ENCODE measurements at places on chromosomes 5 and 9.

DNA sequence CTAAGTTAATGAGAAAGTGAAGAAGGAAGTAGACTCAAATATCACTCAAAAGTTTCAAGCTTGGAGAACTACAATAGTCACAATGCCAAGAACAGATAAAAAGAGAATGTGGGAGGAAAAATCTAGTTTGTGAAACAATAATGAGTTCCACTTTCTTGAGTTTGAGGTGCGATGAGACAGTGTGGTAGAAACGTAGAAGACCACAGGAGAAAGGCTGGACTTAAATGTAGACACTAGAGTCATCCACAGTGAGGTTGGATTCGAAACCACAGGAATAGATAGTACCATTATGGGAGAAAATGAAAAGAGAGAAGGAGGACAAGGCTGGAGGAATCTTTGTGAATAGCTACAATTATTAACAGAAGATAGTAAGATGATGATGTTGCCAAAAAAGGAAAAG, 141.1 kb upstream of the LRRTM2 start:
- DNase-seq = no peak

DNA sequence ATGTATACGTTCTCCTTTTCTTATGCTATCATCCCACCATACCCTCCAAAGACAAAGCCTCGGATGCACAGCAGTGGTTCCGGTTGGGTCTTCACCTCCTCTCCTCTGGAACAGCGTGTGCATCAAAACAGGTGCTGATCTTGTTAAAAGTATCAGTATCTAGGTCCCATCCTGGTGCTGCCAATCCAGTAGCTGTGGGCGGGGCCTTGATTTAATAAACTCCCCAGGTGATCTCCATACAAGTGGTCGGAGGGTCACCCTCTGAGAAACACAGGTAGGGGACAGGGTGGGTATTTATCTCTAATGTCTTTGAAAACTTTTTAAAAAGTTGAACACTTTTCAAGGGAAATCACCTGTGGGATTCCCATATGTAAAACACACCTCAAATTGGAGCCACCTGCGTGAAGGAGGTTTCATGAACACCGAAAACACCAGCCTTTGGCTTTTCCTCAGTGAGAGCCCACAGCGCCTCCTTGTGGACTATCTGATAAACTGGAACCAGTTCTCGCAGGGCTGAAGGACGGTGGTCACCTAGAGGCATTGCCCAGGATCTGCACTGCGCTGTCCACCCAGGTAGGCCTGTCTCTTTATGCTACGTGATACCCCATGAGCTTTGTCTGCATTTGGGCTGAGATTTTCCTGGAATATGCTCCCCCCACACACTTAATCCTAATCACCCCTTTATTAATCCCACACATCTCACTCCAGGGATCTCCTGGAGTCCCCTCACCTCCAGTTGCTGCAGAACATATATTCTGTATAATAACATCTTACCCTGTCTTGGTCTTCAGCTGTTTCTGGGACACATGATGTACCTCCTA, 80.5 kb upstream of the EPB41L4B start:
- no peak for DNase-seq

DNA sequence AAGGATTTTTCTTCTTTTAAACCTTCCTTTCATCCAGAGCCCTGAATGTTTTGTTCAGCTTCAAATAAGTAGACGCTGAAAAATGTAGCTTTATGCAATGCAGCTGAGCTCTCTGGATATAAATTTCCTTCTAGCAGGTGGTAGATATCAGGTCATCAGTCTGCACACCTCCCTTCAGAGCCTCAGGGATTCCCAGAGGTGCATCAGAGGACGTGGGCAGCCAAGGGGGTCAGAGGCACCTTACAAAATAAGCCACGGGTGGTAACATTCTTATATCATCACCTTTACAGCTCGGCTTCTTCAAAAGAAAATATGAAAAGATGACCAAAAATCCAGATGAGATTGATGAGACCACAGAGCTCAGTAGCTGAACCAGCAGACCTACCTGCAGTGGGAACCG, 19.3 kb downstream of the MOCS2 start:
- DNase-seq = no peak

DNA sequence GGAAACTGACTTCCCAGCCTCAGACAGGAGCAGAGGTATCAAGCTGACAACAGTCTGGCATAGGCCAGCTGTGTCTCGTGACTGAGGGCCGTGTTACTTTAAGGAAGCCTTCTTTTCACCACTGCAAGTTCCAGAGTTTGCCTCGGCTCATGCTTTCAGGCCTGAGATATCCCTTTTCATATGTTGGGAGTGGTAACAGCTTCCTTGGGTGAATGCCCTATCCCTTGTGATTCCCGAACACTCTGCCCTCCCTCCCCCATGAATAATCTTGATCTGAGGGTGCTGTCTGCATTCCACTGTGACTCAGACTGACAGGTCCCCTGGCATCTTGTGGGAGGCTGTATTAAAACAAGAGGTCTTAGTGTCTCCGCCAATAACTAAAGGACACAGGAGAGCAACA, 49.7 kb upstream of the ARL15 start:
- no peak for DNase-seq

DNA sequence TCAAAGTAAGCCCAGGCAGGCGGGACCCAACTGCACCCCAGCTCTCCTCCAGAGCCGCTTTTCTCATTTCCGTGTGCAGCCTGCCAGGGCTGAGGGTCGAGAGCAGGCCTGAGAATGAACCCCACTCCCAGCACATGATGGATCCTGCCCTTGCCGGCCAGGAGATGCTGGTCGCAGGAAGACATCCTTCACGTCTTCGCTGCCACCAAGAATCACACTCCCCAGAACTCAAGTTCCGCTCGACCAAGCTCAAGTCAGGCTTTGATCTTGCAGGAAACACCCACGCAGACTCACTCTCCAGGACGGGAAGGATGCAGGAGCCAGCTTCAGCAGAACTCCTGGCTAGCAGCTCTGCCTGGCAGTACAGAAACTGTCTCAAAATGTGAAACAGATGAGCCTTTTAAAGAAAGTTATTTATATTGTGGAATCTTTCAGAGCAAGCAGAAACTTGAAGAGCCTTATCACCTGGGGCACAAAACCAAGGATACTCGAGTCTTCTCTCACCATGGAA, 102.4 kb downstream of the ROR2 start:
- DNase-seq = no peak

GRCh38 chr5:122702524-122702875, 72.4 kb upstream of the SNX2 start:
- DNase-seq = no peak

GRCh38 chr5:151812757-151813309, 41.1 kb downstream of the G3BP1 start:
- DNase-seq = no peak

GRCh38 chr9:119003882-119004617, 365.2 kb downstream of the BRINP1 start:
- DNase-seq = no peak

- DNase-seq = no peak
Measured at GRCh38 chr5:6349387-6349786, 29.0 kb downstream of the MED10 start.

DNA sequence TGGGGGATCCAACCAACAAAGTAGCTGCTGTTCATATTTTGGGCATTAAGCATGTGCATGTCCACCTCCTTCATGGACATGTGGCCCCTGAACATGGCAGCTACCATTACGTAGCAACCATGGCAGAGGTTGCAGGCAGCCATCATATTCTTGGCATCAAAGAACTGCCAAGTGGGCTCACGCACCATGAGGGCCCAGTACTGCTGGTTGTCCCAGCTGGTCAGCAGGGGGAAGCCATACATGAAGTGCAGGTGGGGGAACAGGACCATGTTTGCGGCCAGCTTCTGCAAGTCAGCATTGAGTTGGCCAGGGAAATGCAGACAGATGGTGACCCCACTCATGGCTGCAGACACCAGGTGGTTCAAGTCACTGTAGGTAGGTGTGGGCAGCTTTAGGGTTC, 9.5 kb downstream of the MTAP start:
- DNase-seq = no peak

DNA sequence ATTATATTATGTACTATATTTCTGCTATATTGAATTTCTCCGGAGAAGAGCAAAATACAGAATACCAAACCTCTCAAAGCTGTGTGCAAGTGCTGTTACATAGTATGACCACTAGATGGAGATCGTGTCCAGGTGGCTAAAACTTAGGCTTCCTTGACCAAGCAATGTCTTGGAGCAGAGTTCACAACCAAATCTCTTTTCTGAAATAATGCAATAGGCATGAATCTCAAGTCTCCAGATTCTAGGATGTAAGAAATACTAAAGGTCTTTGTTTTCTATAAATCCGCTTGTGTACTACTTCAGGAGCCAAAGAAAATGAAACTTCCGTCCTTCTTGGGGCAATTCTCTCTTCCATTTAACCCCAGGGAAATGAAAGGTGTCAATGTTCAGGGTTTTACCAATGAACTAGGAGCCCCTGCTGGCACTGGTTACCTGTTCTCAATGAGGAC, 181.5 kb upstream of the RAI14 start:
- no peak for DNase-seq

DNA sequence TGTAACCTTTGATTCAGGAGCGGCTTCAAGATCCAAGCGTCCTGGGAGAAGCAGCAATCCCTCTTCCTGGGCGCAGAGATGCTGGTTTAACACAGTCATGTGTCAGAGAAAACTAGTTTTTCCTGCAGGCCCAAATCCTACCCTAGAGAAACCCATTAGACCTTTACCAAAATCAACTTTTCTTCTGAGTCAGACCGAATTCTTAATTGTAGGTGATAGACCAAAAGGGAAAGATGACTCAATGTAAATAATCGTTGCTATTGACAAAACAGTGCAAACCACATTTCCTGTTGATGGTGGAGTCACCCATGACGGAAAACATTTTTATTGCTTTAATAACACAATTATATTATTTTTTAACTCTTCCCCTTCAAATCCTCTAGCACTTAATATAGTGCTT, 40.1 kb downstream of the SLC1A1 start:
- no peak for DNase-seq

DNA sequence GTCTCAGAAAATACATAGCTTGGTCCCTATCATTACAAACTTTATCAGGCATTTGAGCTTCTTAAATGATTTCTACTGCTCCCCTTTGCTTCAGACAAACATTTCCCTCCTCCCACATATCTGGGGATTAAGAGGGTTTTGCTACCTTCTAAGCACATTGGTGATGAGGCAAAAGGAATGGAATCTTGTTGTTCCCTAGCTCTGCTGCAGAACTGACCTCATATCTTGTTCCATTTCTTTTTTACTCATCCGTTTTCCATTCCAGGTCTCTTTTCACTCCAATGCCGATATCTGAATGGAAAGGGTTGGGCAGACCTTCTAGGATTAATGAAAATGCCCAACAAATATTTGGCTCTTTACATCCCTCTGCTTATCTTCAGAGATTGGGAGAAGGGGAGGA, 444.6 kb downstream of the ZNF608 start:
- DNase-seq = no peak

DNA sequence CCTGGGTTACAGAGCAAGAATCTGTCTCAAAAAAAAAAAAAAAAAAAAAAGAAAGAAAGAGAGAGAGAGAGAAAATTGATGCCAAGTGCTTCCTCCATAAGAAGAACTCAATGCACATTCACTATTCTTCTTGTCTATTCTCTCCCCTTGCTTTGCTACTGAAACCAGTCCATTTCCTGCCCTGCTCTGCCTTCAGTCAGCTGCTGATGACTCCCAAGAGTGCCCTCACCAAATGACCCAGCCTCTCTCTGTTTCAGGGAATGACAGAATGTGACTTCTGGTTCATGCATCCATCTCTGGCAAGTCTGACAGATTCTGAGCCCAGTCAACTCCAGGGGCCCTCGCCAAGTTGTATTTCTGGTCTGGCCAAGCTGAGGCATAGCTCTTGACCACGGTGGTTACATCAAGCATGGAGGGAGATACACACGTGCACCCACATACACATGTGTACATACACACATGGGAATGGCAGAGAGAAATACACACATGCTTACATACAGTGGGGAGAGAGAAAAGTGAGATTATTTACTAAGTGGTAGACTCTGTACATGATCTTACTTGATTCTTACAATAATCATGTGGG, 106.2 kb downstream of the NSG2 start:
- DNase-seq = no peak

GRCh38 chr5:93620487-93621326, 37.7 kb downstream of the NR2F1 start:
- DNase-seq = no peak

DNA sequence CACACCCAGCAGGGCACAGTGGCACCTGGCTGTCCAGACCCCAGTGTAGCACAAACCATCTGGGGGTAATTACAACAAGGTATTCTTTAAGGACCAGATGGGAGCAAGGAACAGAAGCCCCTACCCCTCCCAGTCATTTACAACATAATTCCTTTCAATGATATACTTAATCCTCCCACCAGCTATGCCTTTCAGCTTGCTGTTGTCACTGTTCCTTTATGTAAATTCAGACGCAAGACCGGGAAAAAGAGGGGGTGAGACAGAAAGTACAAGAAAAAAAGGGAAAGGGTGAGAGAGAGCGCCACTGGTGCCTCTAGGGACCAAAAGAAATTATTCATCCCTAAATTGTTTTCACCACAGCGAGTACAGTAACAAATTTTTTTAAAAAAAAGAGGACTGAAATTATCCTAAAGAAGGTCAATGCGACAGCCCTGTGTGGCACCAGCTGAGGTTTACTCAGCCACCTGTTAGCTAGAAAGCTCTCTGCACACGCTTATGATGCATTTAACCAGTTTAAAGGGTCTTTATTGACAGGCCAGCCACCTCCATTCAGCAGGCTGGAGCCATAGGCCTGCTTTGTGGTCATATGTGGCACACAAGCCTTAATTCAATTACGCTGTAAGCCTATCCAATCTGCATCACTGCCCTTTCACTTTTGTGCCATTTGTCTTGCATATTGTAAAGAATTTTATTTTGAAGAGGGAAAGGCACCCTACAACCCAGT, 210.2 kb upstream of the ISL1 start:
- DNase-seq = no peak

DNA sequence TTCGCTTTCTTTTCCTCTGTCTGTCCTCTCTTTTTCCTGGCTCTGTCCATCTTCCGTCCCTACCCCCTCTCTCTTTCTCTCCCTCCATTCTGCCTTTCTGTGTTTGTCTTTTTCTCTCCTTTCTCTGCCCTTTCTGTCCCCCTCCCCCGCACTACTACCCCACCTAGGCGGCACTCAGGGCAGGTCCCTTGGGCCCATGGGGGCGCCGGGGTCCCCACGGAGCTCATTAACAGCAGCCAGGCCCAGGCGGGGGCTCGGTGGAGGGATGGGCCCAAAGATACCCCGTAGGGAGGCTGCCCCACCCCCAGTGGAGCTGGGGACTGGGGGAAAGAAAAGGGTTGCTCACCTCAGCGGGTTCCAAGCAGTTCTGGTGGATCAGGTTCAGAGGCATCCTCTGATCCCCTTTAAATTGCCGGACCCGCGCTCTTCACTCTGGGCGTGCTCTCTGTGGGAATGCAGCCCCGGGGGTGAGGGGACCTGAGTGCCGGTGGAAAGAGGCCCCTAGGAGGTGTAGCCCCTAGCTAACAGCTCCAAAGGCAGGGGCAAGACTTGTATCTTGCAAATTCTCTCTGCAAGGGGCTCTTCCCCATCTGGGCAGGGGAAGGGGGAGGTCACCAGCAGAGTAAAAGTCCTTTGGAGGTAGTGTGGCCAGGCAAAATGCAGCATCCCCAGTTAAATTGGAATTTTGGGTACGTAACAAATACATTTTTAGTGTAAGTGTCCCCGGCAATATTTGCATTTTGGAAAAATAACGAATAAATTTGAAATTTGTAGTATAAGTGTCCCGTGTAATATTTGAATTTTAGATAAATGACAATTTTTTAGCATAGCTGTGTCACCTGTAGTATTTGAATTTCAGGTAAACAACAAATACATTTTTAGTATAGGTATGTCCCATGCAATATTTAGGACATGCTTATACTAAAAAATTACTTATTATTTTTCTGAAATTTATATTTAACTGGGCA, 7.4 kb downstream of the LHX2 start:
- no peak for DNase-seq

GRCh38 chr5:101678481-101679193, 617.4 kb downstream of the SLCO4C1 start:
- DNase-seq = no peak

Data from activated CD4-positive, CD25-positive, alpha-beta regulatory T cell treated with anti-CD3 and anti-CD28 coated beads, Interleukin-2, amount 50 U/mL, for 16 hours (primary cell).